GM19239 (cell line): ENCODE measurements at places on chromosomes 11 and 22.

GRCh38 chr11:1546077-1546535, 26.0 kb downstream of the DUSP8 start:
- DNase-seq = no peak

DNA sequence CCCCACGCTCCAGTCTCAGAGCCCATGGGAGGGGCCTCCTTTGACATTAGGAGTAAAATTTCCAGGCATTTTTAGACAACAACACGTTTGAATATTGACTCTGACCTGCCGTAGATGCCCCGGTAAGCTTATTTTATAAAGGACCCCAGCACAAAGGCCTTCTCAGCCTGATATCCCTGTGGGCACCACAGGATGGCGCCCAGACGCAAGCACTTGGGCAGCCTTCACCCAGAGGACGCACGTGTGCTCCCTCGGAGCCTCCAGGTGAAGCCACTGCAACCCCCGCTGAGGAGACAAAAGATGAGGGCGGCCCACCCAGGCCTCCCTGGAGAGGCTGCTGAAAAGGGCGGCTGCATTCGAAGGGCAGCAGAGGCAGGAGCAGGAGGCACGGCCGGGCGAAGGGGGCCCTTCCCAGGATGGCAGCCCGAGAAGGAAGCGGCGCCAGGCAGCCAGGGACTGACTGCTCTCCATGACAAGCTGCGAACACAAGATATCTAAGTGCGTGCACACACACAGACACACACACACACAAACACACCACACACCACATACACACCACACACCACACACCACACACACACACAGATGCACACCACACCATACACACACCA, 15.2 kb upstream of the TH start:
- no peak for DNase-seq

- no peak for DNase-seq
Observed at GRCh38 chr11:27658535-27659236, 41.6 kb downstream of the BDNF start.

DNA sequence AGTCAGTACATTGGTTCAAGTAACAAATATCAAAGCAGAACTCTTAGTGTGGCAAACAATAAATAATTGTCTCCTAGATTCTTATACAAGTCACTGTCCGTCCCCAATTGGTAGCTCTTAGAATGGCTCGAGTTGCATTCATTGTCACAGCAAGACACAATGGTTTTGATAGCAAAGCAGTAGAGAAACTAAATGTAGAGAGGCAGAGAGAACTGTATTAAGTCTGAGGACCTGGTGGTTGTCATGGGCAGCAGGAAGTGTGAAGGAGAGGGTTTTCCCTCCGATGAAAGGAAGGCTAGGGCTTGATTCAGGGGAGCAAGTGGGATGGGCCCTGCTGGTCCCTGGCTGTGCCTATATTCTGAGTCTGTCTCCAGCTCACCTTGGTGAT, 36.6 kb downstream of the RCOR2 start:
- DNase-seq = no peak
